Right ventricle myocardium inferior (tissue), 1 donor: ENCODE measurements at places on chromosomes 6 and 20.
A peak's percentile ranks its signal among the peaks of the same experiment; 100 is the strongest.

DNA sequence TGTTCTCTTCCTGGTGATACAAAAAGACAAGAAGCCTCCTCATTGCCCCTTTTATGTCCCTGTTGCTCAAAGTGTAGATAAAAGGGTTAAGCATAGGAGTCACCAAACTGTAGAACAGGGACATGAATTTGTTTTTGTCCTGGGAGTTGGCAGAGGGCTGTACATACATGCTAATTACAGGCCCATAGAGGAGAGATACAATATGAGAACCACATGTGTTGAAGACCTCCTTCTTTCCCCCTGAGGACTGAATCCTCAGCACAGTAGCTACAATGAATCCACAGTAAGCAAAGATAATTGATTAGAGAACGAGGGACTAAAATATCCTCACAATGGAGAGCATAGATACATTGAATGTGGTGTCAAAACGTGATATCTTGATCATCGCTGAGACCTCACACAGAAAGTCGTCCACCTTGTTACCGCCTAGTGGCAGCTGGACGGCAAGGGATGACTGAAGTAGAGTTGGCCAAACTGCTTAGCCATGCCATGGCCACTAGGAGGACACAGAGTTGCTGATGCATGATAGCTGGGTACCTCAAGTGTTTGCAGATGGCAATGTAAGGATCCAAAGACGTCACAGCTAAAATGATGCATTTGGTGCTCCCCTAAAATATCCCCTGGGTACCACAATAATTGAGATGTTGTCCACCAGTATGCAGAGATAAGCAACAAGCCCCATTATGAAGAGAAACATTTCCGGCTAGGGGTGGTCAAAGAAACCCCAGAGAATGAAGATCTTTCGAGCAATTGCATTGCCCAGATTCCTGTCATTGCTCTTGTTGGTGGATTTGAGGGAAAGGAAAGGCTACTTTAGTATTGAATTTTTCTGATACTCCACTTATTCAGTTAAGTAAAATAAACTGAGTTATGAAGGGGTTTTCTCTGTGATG is 15.0 kb downstream of the OR2B3 start:
- no peak for DNase-seq

DNA sequence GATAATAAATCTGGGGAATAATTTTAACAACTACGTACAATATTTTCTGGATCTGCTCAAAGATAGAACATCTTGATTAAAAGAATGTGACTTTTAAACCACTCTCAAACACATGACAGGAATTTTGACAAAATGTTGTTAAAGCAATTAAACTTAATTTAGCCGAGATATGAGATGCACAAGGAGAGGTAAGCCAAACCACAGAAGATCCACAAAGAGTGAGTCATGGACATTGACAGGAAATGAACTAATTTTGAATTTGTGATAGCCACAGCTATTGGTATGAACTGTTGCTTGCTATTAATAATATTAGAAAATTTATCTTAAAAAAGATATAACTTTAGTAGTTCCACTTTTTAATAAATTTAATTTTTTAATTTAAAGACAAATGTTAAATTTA is 27.8 kb upstream of the VGLL2 start:
- no peak for DNase-seq

- no peak for DNase-seq
These were observed 12.9 kb downstream of the IPCEF1 start for GRCh38 chr6:154343473-154344308.

DNA sequence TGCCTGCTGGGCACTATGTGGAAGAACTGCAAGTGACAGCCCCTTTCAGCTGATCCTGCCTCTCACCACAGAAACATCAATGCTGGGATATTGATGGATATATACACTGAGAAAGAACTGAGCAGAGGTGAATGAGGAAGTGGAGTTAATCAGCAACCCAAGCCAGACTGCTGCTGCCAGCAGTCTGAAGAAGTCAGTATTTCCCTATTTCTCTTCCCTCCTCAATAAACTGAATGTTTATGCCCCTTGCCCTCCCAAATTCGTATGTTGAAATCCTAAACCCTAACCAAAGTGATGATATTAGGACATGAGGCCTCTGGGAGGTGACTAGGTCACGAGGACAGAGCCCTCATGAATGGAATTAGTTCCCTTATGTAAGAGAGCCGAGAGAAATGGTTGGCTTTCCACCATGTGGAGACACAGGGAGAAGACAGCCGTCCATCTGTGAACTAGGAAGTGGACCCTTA is 76.3 kb downstream of the CDK19 start:
- DNase-seq: no peak

- no peak for DNase-seq
These were observed 368.0 kb downstream of the QKI start for GRCh38 chr6:163782436-163783003.

- DNase-seq: no peak
These were observed 119.8 kb upstream of the AKAP12 start for GRCh38 chr6:151119823-151120524.

DNA sequence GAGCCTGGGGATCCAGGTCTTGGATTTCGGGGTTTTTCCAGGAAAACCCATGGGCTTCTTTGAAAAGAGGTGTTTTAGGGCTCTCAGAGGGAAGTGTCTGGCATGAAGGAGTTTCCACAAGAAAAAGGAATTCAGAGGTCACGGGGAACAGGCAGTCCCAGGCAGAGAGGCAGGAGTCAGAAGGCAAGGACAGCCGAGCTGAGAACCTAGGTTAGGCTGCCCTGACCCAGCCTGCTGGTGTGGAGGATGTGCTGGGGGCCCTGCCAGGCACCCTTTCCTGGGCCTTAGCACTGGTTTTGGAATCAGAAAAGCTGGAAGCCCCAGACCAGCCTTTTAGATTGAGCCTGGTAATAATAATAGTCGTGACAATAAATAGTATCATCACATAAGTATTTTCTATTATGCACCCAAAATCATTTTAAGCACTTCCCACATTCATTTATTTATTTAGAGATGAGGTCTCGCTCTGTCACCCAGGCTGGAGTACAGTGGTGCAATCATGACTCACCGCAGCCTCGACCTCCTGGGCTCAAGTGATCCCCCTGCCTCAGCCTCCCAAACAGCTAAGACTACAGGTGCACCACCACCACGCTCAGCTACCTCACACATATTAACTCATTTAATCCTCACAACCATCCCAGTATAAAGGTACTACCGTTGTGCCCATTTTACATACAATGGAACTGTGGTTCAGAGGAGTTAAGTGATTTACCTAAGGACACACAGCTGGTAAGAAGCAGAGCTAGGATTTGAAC is 19.9 kb downstream of the TGM2 start:
- no peak for DNase-seq

- DNase-seq: no peak
These were observed 298.7 kb downstream of the TSHZ2 start for GRCh38 chr20:53270792-53271375.

- no peak for DNase-seq
These were observed 56.8 kb downstream of the PHACTR3 start for GRCh38 chr20:59661153-59661552.

GRCh38 chr20:10665791-10666190 is 8.0 kb downstream of the JAG1 start:
- DNase-seq: no peak

DNA sequence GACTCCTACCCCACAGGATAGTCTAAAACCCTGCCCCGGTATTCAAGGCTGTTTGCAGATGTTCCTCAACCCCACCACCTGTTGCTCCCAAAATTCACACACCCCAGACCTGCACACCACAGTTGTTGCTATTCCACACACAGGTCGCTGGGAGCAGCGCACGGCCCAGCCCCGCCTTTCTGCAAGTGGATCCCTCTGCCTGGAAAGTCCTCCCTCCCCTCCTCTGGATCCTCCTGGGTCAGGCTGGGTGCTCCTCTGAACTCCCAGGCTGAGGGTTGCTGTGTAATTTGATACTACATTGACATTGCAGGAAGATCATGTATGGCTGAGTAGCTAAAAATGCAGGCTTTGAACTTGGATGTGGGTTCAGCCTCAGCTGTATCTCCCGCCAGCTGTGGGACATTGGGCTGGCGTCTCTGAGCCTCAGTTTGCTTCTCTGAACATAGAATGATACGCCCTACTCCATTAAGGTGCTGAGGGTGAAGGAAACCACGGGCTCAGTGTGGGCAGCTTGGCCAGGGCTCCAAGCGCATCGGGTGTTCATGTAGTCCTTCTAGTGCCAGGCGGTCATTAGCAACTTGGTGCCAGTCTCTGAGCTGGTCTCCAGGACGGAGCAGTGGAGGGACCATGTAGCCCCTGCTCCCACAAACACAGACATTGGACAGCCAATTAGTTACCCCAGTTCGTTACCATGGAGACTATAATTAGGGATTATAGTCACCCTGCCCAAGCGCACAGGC is 13.9 kb upstream of the CCN5 start:
- no peak for DNase-seq

- DNase-seq: no peak
These were observed 11.8 kb downstream of the ADTRP start for GRCh38 chr6:11766589-11767450.

DNA sequence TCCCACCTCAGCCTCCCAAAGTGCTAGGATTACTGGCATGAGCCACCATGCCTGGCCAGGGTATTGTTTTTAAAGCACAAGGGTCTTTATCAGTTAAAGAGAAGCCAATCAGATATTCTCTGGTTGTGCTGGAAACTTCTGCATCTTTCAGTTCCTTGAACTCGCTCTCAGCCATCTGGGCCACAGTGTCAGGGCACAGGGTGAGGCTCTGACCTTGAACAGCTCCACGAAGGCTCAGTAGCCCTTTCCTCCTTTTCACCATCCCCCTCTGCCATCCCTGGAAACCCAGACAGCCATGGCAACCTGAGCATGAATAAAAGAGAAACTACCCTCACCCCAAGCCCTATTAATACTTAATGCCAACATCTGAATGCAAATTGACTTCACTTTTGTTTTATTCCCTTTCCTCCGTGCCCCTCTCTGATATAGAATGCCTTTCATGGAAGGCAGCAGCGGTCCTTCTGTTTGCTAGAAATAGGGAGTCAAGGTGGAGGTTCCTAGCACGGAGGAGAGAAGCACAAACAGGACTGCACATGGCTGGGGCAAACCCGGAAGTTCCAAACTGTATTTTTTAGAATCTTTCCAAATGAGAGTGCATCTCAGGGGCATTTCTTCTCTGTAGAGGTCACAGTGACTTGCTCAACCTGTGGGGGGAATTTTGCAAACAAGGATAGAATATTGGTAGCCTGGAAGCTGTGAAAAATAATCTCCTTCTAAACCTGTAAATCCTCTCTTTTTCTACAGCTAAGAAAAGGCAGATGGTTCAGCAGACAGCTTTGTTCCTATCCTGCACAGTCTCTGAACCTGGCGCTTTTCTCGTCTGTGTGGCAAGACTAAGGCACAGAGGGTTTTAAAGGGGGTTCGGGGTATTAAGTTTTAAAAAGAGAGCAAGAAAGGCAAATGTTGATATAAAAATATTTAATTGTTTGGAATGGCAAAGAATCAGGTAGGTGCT is 176.4 kb upstream of the RREB1 start:
- DNase-seq: no peak

DNA sequence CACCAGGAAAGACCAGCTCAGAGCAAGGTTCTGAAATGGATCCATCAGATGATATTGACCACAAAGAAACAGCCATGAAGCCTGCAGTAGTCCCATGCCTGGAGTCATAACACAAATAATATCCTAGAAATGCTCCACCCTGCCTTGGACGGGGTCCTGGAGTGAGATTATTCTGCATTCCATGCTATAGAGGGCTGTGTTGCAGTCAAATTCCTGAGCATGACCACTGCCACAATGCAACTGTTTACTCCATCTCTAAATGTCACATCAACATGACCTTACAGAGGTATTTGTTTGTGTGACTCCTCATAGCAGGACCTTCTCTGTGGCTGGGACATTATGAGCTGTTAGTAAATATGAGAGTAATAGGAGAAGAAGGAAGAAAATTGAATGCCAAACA is 257.5 kb upstream of the TCF21 start:
- no peak for DNase-seq

DNA sequence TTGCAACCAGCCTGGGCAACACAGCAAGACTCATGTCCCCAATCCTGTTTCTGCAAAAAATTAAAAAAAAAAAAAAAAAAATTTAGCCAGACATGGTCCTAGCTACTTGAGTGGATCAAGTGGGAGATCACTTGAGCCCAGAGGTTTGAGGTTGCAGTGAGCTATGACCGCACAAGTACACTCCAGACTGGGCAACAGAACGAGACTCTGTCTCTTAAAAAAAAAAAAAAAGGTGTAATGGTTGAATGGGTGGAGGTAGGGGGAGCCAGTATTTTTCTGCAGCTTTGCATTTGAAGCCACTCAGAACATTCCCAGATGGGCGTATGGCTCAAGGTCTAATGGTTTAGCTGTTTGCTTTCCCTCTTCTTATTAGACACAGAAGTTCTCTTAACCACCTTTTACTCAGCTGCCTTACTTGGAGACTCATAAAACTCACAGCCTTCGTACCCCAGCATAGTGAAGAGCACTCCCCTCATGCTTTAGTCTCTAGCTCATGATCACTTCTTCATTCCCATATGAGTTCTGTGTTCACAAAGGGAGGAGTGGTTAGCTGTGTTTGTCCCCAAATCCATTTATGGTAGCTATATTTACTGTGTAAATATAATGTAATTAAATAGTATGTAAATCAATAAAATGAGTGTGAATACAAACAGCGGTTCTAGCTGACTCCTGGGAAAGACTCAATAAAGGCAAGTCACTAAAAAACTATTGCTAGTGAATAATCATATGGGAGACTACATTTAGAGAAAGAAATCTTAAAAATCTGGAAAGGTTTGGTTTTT is 9.0 kb downstream of the FKBP1A start:
- no peak for DNase-seq

DNA sequence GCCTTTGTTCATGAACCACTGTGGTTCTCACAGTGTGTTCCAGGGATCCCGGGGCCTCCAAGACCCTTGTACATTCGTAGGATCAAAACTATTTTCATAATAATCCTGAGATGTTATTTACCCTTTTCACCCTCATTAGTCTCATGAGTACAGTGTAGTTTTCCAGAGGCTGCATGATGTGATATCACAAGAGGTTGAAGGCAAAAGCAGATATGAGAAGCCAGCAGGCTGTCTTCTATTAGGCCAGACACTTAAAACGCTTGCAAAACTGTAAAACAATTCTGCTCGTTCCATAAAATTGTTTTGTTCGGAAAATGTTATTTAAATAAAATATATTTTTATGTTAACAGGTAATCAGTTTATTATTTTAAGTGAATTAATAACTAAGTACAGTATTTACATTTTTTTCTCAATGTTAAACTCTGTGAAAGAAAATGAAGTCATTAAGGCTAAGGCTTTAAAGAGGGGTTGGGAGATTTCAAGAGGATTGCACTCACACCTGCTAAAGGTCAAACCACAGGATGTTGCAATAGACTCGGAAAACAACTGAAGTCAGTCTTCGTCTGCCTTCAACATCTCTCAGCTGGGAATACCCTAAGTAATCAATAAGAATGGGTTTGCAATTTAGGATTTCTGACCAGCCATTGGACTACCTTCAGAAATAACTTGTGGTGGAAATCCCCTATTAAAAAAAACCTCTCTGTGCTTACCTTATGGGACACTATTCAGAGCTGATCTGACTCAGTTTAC is 474.2 kb downstream of the KIF16B start:
- DNase-seq: no peak

- DNase-seq: peak; percentile 67
These were observed 8.8 kb upstream of the C20orf144 start for GRCh38 chr20:33653218-33653899.
